Cortex of kidney (tissue), 1 donor: ENCODE measurements at places on chromosomes 2 and 18.

GRCh38 chr2:229701062-229701461 lies 13.3 kb downstream of the DNER start:
- DNase-seq, result no peak

DNA sequence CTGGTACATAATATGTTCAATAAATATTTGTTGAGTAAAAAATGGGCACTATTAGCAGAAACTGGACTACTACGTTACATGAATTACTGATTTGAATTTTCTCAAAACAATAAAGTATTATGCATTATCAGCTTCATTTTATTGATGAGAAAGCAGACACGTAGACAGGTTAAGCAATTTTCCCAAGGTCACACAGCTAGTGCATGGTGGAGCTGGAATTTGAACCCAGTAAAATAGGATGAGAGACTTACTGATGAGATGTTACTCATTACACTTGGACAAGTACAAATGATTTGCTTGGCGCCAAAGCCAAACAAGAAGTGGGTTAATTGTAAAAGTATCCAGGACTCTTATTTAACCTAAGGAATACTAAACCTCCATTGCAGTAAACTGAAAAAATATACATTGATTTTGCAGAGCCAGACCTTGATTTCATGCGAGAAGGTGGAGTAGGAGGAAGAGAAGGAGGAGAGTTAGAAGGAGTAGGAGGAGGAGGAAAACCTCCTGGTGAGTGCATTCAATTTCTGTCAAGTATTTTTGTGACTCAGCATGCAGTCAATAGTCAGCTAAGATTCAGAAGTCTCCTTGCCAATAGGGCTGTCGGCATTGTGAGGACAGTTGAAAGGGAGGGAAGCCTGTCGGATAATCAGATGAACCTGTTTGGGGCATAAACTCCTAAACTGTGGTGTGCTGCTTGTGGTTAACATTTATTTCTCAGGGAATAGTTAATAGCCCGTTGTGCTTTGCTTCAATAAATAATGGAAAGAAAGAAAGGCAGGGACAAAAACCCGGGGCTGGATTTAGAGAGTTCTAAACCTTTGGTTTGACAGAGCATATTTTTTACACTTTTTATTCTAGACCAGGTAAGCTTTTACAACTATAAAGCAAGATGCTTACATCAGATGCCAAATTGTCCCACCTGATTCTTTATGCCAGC lies 77.0 kb upstream of the TACR1 start:
- no peak for DNase-seq

- DNase-seq, result no peak
Observed at GRCh38 chr2:107259408-107260195, 373.6 kb upstream of the ST6GAL2 start.

DNA sequence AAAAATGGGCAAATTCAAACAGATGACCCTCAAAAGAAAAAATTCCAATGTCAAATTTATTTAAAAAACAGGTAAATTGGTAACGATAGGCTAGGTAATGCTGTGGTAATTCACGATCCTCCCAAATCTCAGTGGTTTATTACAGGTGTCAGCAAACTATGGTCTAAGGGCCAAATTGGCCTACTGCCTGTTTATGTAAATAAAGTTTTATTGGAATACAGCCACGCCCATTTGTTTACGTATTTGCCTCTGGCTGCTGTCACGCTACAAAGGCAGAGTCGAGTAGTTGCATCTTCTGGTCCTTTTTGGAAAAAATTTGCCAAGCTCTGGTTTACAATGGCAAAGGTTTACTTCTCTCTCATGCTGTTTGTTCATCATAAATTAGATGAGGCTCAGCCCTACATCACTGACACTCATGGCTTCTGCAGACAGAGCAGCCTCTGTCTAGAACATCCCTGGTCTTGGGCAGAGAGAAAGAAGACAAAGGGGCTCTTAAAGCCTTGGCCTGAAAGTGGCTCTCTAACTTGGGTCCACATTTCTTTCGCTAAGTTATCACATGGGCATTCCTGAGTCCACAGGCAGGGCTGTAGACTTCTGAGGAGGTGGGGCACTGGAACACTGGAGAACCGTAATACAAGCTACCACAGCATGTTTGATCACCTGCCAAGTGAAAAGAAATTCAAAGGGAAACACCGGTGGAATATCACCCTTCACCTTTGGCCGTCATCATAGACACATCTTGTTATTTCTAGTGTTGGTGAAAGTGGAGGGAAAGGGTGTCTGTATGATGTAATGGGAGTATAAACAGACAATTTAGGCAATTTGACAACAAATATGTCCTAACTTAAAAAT lies 34.8 kb downstream of the SP110 start:
- no peak for DNase-seq

GRCh38 chr2:238589591-238590460 lies 163.1 kb downstream of the ASB1 start:
- DNase-seq, result no peak

DNA sequence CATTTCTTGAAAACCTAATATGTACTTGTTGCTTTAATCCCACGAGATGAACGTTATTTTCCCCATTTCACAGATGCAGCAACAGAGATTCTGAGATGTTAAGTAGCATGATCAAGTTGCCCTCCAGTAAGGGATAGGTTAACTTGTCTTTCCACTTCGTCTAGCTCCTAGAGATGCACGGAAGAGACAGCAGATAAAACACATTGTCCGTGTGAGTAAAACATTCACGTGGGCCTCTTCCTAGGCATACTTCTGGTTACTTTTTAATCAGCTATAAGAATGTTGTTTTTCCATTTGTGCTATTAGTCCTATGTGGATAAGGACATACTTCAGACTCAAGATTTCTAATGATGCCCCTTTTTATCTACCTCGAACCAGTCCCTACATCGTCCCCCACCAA lies 1.2 kb upstream of the ARHGAP28 start:
- no peak for DNase-seq

- DNase-seq, result no peak
Observed at GRCh38 chr18:2923464-2923863, 76.7 kb downstream of the EMILIN2 start.

DNA sequence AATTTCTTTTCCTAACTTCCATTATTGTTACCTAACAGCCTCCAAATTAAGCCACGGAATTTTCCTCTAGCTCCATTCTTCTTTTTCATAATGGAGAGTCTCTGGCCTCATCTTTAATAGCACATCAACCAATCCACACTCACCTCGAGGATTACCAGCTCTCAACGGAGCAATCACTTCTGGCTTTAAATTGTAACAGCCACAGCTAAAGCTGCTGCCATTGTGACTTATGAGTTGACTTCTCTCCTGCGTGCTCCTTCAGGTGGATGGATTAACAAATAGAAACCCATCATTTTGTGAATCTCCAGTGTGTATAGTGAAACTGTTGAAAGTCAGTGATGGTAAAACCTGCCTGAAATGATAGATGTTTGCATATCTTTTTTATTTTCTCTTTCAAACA lies 24.9 kb upstream of the SLC5A7 start:
- no peak for DNase-seq

DNA sequence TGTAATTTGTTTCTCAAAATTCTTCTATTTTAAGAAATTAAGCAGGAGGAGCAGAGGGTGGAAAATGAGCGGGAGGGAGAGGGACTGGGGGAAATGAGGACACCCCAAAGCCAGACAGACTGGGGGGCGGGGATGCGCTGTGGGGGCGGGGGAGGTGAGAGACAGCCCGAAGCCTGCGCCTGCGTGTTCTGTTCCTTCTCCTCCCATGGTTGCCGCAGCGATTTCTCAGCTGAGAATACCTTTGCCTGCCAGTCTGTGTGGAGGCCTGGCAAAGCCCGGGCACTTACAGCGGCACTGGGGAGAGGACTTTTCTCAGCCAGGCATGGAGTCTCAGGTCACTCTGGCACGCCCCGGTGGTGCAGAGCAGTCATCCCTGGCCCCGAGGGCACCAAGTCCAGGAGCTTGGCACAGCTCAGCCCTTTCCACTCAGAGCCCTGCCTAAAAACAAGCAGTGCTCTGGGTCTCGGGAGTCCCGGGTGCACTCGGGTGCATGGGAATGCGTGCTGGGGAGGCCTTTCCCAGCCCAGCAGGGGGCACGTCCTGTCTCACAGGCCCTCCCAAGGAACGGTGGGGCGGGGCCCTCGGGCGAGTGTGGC lies 289.3 kb upstream of the HS6ST1 start:
- DNase-seq, result no peak

DNA sequence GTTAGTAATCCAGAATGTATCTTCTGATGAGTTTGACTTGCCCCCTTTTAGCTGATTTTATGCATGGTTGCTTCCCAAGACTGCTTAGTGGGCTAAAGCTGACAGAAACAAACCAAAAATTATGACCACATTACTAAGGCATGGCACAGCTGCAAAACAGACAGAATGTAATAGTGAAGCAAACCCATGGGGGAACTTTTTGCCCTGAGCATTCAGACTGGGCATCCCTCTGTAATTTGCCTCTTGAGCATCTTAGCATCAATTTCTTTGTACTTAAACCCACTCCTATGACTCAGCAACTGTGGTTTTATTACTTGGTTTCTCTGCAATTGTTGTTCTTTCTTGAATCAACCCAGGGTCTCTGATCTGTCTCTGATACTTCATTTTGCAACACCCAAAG lies 487.3 kb upstream of the DCC start:
- no peak for DNase-seq

- no peak for DNase-seq
Observed at GRCh38 chr2:212665948-212666347, 127.3 kb upstream of the ERBB4 start.

DNA sequence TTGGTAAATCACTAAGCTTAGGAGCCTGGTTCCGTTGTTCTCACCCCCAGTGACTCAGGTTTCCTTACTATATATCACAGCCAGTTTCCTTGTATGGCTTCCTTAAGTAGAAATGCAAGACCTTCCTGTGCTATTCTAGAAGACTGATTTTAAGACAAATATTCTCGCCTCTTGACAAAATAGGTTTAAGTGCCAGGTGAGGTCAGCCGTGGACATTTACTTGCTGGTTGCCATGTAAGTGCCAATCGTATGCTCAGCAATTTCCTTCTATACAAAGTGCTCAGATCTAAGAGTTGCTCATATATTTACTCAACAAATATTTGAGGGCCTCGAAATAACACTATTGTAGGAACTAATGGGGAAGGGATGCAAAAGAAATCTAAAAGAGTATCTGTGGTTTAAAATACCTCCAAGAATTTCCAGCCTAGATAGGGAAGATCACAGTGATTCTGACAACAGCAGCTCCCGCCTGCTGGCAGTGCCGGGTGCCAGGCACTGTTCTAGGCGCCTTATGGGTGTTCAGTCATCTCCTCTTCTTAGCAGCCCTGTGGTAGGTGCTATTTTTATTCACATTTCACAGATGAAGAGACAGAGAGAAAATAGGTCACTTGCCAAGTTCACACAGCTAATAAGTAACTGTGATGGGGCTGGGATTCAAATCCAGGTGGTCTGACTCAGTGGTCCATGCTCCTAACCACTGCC lies 95.3 kb upstream of the B3GNT7 start:
- no peak for DNase-seq

DNA sequence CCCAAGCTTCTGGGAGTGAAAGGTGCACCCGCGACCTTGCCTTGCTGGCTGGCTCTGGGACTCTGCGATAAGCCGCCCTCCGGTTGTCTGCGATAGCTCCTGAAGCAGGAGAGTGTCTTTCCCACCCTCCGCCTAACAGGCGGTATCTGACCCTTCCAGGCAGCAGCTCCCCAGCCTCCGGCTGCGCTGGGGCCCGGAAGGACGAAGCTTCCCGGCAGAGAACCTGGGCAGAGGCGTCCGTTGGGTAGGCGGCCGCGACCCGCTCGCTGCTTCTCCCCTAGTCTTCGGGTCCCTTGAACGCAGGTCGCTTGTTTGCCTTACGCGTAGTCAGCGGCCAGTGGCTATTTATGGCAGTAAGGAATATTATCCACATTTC lies 446 bp upstream of the RHBDD1 start:
- no peak for DNase-seq

DNA sequence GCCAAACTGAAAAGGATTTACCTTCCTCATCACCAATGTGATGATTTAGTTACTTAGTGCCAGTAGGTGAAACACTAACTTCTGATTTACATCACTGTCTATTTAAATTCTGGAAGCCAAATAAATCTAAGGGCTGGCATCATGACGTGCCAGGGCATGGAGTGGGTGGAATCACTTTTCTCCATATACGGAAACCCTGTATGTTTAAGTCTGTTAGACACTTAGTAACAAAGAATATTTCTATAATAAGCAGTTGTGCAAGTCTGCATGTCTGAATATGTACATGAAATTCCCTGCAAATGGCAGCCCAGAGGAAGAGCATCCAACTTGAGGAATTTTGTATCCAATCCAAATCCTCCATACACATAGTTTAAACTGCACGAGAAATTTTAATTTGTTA lies 243.1 kb upstream of the SMAD7 start:
- DNase-seq, result no peak

DNA sequence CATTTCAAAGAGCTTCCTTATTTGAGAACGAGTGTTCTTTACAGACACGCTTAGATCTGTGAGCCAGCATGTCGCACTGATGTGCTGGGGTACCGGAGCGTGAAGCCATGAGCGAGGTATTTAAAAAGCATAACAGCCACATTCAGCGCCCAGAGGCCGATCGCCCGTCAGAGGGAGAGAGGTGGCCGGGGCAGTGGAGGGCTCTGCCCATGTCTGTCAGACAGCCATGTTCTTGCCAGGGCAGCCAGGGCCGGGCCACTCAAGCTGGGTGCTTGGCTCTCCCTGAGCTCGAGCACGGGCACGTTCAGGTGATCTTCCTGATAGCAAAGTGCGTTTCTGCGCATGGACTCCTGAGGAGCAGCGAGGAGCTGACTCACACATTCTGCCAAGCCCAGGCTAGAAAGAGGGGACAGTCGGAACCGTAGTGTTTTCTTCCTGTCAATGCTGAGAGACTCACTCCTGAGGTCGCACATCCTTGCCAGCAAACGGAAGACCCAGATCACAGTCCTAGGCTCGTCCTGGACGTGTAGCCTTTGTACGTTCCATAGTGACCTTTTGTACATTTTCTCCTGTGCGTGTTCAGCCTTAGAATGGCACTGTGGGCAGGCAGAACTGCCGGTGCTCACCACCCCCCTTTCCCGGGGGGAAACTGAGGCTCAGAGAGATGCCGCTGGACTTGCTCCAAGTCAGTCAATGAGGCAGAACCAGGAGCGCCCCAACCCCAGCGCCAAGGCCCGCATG lies 100.7 kb downstream of the NFATC1 start:
- DNase-seq, result no peak

DNA sequence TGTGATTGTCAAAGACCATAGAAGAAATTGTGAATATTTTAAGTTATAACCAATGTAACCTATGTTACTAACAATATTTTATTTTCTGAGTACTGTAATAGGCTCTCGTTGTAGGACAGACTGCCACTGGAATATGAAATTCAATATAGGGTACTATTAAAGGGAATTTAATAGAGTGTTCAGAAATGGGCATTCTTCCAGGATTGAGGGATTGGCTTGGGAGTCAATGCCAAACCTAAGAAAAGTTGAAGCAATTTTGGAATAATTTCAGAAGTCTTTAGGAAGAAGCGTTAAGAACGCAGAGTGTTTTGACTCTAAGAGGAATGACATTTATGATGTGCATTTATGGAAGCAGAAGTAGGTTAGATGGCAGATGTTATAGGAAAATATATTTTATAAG lies 79.0 kb downstream of the ACVR2A start:
- no peak for DNase-seq

GRCh38 chr2:80510716-80511115 lies 206.2 kb upstream of the LRRTM1 start:
- no peak for DNase-seq
